HFFc6 (cell line): ENCODE measurements at places on chromosomes 12 and 14.
A peak's percentile ranks its signal among the peaks of the same experiment; 100 is the strongest.

DNA sequence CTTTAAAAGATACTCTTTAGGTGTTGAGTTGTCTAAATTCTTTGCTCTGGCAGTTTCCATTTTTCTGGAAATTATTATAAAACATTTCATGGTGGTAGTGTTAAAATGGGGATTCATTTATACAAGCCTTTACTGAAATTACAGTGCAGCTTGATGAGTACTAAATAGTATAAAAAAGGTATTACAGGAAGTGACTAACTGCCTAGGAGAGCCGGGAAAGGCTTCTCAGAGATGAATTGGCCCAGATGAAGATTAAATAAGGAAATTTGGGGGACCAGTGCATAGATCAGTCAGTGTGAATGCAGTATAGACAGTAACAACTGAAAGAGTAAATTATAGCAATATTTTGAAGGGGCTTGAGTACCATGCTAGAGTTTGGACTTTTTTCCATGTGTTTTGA is 7.5 kb downstream of the PSMA6 start:
- no peak for DNase-seq

GRCh38 chr12:20205854-20206253 is 162.5 kb upstream of the PDE3A start:
- DNase-seq = no peak

DNA sequence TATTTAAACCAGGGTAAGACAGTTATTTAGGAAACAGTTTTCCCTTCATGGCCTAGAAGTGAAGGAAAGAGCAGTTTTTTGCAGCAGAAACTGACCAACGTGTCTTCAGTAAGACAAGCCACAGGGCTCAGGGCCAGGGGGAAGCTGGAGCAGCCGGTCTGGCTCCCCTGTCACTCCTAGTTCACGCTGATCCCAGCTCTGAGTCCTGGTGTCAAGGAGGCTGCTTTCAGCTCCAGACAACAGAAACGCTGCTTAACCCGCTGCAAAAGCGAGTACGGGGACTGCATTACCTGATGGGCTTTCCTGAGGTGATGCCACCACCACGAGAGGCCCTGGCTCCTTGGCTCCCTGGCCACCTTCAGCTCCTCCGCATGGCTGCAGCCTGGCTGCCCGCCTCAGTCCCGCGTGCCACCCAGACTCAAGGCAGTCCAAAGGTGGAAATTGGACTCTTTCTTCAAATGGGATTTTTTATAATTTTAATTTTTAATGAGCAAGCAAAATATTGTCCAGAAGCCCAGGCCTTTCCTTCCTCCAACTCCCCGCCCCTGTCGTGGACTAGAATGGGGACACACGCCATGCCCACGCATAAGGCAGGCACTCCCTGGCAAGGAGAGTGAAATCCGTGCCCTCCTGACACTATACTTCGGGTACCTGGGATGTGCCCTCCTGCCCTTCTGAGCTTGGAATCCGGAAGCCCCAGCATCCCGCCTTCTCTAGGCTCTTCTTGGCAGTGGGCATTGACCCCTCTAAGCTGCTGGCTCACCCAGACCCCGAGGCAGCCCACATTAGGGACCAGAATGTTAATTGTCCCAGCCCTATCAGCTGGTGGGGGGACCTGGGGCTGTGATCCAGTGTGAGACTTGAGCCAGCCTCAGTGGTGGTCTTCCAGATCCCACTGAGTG is 85.0 kb downstream of the PAPOLA start:
- DNase-seq = no peak

DNA sequence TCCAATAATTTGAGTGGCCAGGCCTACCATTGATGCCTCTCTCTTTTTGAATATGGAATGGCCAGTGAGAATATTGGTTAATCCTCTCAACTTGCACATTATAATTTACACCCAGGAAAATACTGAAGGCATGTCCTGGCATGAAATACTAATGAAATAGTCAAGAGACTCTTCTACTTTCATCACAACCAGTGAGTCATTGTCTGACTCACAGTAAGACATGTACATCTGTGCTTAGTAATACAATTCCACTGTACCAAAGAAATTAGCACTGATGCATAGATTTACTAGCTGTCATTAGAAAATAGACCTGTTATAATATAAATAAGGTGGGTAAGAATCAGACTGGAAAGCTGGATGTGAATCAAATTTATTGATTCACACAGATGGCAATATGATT is 31.6 kb downstream of the KCNC2 start:
- DNase-seq = peak; percentile 85

DNA sequence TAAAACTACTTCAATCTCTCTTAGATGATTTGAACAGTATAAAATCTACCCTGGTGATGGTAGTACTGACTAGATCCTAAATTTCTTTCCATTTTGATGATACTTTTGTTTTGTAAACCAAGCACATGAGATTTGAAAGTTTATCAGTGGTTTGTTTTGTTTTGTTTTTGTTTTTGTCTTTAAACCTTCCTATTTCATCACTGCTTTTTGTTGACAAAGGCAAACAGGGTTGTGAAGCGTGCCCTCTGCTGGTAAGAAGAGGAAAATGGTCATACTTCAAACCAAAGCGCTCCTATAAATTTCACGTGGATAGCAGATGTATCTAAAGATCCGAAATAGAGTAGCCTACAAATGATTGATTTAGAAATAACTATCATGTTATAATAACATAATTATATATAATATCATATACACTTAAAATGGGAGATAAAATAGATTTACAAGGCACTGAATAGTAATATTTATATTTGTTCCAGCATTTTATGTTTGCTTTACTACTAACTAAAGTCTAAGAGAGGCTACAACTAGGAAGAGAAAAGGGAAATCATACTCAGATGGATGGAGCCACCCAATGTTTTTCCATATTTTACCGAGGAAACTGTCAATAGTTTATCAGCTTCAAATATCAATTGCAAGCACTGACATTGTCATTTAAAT is 254.0 kb upstream of the USP15 start:
- DNase-seq = peak; percentile 22

DNA sequence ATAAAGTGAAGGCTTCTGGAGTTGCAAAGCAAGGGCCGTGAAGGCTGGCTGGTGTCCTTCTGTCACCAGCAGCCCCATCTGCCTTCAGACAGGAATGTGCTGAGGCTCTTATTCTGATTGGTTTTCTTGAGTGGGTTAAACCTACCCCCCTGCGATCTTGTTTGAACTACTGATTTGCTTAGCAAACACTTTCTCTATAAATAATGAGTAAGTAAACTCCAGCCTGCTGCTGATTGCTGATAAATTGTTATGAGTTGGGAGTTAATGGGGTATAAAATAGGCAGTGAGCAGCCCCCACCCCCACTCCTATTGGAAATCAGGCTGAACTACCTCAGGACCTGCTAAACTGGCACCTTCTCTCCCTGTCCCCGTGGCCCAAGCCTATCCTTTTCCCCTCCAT is 146.1 kb upstream of the NOS1 start:
- no peak for DNase-seq

GRCh38 chr14:35121026-35121886 is 534 bp downstream of the PPP2R3C start:
- DNase-seq = no peak

DNA sequence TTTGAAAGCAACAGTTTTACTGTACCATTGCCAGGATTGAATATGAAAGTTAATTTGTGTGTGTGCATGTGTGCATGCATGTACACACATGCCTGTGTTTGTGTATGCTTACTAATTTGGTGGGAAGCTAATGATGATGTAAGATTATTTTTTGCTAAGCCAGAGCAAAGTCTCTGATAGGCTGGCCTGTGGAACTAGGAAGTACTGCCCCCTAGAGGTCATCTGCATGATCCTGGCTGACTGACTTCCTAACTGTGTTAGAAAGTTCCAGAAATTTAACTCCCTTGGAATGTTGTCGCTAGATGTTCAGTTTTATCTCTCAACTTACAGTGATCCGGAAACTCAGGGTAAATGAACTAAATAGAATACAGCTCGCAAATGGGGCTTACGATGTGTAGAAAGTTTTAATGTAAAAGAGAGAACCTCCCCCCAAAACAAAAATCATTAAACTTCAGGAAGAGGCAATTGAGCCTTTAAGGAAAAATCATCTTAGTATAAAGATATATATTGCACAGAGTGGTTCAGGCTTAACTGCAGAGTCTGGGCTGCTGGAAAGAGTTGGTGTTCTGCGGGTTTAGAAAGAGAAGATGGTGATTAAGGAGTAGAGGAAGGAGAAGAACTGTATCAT is 34.3 kb upstream of the SLC38A1 start:
- peak; percentile 21 for DNase-seq

DNA sequence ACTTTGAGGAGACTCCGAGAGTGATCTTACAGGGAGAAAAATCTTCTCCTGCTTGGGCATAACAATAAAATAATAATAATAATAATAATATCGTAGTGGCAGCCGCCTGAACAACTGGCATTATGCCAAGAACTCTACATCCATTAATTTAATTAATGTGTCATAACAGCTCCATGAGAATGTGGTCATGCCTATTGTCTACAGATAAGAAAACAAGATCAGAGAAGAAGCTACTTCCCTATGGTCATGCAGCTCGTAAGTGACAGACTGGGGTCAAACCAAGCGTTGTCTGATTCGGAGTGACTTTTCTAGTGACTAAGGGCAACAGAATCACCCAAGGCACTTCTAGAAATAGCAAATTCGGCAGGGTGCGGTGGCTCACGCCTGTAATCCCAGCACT is 11.7 kb downstream of the PROX2 start:
- no peak for DNase-seq

GRCh38 chr12:21773806-21774205 is 700 bp downstream of the KCNJ8 start:
- no peak for DNase-seq

DNA sequence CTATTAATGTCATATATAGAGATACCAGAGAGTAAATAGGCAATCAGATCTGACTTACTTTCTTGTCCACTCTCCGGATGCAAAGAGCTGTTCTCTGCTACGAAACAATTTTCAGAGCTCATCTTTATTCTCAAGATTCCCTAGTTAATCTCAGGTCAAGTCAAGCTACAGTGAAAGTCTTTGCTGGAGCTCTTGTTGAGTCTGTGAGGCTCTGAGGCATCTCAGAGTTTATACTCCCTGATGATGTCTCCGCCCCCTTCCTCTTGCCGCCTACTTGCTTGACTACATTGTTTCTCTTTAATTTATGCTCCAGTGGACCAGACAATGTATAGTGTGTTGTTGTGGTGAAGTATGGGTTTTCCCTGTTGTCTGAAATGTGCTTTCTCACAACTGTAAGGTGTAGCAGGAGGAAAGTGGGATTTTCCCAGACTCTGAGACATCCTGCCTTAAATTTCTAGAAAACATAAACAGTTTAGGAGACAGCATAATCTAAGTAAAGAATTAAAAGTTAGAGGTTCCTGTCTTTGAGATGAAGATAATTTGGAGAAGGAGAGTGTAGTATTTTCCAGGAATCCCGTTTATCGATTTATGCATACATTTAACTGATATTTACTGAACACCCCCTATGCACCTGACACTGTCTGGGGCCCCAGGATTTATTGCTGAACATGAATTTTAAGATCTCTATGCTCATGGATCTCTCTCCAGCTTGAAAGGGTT is at the start of gene CD69:
Gene CD69, minus strand, starts transcription at position 203 of the 720 bp plus-strand sequence. Its CDS starts 81 bp downstream, at position 122.
- no peak for DNase-seq

DNA sequence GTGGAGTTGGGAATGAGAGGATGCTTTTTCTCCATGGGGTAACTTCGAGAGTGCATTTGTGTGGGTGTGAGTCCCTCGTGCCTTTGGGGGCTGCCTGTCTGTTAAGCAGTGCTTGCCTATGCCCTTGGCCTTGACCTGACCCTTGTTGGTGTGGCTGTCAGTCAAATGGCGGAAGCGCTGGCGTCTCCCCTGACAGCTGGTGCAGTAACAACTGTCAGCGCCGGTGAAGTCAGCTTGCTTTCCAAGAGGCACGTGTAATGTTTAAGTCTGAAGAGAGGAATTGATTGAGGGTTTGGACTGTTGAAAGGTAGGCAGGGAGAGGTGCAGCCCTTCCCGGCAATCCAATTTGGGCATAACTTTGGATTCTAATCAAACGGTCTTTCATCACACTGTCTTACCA is 211.3 kb downstream of the AACS start:
- no peak for DNase-seq

- no peak for DNase-seq
Measured at GRCh38 chr14:104307627-104308401, 169.4 kb downstream of the KIF26A start.

GRCh38 chr14:28340816-28341215 is 425.8 kb upstream of the FOXG1 start:
- DNase-seq = no peak

GRCh38 chr12:32505067-32505945 is 105.9 kb downstream of the FGD4 start:
- no peak for DNase-seq
